ENCODE measurements at places on chromosomes 11 and 22.

- no peak for DNase-seq
Observed at GRCh38 chr11:113487622-113488021, 12.4 kb upstream of the DRD2 start.

DNA sequence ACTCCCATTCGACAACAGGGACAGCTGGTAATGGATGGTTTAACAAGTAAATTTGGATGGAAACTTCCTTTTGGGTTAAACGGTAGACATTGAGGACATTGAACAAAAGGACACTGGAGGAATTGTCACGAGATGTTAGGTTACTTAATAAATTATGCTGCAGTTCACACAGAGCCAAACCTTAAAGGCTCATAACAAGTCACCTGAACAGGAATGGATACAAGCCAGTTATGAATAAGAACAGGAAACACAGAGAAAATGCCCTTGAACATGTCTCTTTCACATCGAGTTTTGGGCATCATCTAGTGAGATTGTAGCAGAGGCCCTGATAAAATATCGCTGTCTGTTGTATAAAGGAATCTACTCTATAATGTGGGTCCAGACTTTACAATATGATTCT is 65.6 kb downstream of the CD44 start:
- no peak for DNase-seq

DNA sequence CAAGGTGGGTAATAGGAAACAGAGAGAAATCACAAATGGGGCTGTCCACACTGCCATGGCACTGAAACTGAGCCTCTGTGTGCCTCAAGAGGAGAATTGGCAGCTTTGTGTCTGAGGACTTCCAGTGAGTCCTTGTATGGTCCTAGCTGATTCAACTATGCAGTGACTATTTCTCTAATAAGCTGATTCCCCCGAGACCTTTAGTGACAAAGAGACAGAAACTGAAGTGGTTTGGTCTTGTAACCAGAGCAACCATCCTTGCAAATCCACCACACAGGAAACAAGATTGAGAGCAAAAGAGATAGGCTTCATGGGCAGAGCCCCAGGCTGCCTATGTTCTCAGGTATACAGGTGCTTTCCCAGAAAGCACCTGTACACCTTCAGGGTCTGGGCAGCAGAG is 1038.5 kb downstream of the NTM start:
- DNase-seq: no peak

DNA sequence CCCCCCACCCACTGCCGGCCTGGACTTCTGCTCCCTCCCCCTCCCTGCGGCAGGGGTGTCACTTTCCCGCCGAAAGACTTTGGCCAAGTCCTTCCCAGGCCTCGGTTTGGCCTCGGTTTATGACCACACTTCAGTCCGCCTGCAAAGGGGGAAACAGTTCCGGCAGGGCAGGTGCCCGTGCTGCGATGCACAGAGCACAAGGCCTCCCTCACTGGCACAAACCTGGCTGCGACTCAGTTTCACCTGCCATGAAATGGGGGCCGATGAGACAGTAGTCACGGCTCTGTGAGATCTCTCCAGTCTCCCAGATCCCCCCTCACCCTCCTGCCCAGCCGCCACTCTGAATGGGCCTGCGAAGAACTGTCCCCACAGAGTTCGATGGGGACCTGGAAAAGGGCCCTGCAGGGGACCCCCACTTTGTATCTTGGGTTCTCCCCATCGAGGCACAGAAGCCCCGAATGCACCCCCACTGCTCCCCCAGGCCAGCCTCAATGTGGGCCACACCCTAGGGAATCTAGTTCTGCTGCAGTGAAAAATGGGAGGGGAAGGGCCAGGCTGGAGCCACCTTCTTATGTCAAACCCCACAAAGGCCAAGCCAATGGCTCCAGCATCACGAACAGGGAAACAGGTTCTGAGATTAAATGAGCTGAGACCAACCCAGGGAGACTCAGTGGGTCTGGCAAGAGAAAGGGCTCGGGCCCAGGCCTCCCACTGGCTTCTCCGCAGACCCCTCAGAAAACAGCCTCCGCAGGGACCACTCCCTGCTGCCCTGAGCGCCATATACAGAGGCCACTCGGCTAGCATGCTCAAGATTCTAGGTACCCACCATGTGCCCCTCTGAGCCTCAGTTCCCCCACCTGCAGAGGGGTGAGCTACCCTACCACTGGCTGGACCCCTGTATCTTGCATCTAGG is 29.0 kb downstream of the ARVCF start:
- DNase-seq: no peak

DNA sequence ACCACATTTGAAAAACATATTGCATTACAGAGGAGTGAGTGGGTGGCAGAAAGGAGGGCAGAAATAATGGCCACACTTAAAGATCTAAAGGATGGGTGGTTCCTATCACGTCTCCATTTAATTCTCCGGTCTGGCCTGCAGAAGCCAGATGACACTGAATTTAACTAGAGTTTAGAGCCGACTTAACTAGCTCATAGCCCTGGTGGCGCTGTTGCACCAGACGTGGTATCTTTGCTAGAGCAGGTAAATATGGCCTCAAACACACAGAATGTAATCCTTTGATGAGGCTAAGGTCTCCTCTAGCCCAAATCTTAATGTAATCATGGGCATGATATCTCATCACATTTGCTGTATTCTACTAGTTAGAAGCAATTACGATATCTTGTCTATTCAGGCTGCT is 51.5 kb upstream of the GAL start:
- DNase-seq: no peak

DNA sequence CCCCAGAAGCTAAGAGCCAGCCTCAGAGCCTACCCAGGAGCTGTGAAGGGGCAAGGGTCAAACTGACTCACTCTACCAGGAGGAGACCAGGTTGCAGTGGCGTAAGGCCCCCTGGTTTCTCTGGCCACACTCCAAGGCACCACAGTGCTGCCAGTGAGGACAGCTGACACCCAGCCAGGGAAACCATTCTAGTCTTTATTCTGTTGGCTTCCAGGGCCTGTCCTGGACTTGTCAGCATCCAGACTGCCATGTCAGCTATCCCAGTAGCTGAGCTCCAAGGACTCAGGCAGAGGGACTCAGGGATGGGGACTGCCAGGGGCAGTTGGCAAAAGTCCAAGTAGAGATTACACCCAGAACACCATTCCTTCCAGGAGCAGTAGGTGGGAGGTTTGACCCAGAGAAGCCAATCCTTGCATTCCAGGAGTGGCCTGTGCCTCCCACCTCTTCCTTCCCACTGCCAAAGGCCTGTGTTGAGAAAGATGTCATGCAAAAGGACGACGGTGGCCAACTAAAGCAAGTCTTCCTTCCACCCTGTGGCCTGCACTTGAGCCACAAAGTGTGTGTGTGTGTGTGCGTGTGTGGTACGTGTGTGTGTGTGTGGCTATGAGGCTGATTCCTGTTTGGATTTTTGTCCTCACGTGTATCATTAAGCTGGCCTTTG is 3.6 kb upstream of the MAPK8IP1 start:
- no peak for DNase-seq

GRCh38 chr22:32951807-32952153 is 106.4 kb downstream of the SYN3 start:
- no peak for DNase-seq

DNA sequence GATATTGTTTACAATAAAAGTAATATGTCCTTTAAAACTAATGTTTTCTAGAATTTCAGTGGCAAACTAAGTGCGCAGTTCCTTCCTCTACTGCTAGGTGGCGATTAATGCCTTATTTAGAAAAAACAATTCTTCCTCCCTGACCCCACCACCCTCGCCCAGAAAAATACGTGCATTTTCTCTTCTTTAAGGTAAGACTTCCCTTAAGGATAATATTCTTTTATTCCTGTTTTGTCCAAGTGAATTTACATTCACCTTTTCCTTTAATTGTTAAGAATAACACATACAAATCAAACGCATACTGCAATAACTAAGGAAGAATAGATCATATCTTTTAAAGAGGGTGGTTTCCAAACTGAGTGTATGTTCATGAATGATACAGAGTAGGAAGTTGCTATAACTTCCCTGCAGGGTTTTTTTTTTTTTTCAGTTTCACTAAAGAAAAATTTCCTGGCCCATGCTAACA is 17.0 kb upstream of the PSMA1 start:
- DNase-seq: no peak

DNA sequence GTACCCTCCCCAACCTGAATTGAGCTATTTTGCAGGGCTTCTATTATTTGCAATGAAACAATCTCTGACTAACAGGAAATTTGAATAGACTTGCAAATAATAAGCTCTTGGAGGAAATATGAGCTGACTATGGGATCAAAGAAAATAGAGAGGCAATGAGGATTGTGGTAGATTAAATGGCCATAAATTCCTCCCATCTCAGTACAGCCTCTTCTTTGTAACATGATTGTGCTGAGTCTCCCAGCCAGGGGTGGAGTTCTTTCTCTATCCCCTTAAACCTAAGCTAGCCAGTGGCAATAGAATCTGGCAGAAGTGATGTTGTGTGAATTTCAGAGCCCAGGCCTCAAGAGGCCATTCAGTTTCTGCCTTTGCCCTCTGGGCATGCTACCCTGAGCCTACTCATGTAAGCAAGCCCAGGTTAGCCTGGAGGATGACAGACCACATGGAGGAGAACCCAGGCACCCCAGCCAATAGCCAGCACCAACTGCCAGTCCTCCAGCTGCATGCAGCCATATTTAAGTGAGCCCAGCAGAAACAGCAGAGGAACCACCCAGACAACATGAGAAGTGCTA is 86.8 kb upstream of the TP53I11 start:
- DNase-seq: no peak

- no peak for DNase-seq
Observed at GRCh38 chr11:120912504-120912903, 111.4 kb upstream of the TBCEL start.

DNA sequence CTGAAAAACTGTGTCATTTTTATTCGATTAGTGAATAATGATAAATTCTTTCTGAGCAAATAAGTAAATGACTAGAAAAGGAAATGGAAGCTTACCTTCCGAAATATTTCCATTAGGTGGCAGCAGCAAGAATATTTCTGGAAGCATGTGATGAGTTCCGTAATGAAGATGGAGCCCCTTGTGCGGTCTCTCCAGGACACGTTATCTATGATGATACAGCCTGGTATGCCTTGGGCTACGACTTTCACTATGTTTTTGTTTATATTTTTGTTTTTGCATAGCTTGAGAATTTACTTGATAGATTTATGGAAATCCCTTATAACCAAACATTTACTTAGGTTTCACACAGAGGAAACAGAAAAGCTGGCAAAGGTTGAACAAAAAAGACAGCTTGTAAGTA is 25.7 kb downstream of the CASP5 start:
- DNase-seq: no peak

DNA sequence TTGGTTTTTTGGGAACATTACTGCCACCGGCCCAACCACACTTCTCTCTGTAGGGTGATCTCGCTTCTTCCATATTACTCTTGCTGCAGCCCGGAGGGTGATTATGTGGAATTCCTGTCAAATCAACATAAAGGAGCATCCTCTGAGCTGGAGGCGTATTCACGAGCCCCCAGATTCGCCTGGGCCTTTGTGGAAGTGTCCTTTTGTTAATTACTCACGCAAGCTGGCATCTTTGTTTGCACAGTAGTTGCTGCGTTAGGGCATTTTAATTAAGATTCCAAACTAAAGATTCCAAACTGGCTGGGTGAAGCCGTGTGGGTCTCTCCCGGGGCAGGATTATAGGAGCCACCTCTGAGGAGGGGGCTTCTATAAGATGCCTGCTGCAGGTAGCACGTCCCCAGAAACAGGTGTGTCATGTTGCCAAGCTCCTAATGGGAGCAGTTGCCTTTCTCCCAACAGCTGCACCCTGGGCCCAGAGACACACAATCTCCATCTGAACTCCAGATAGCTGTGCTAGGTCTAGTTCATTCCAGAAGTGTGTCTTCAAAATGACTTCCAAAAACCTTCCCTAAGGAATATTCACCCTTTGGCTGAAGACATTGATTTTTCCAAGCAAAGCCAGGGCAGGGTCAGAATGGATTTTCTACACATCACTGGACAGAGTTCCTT is 40.9 kb downstream of the SHISAL1 start:
- DNase-seq: no peak

- no peak for DNase-seq
Observed at GRCh38 chr11:17979770-17980371, 33.0 kb downstream of the SERGEF start.

- no peak for DNase-seq
Observed at GRCh38 chr11:8040921-8041285, 40.1 kb upstream of the TUB start.

DNA sequence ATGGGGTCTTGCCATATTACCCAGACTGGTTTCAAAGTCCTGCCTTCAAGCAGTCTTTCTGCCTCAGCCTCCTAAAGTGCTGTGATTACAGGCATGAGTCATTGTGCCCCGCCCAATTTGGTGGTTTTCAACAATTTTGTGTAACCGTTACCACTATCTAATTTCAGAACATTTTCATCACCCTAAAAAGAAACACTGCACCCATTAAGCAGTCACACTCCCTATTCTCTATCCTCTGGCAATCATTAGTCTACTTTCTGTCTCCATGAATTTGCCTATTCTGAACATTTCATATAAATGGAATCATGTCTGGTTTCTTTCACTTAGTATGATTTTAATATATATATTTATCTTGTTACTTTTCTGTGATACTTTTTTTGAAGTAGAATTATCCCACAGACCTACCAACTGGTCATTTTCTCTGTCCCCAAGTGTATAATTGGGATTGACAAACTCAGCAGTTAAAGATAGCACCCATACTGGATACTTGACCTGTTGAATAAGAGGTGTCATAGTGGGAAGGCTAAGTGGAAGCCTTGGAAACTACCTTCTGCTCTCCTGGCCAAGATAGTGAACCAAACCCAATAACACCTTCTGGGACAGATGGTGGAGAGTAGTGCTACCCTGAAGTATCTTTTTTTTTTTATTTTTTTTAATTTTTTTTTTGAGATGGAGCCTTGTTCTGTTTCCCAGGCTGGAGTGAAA is 64.8 kb downstream of the STIM1 start:
- peak; percentile 32 for DNase-seq

- DNase-seq: no peak
Observed at GRCh38 chr11:24357620-24358410, 139.0 kb upstream of the LUZP2 start.

DNA sequence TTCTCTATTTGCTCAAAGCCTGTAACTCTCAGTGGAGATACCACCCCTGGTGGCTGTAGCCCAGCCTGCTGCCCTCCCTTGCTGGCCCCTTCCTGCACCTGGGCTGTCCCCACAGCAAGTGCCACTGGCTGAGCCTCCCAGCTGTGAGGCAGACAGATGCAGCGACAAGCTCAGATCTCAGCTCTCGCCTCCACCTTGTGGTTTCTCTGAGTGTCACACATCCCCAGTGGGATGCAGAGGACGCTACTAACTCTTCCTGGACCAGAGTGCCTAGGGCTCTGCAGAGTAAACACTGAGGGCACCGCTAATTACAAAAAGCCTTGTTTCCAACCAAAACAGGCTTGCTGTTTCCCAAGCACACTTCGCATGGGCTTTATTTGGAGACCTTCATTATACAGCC is 8.9 kb downstream of the YPEL1 start:
- no peak for DNase-seq

- DNase-seq: no peak
Observed at GRCh38 chr11:63406458-63406857, 36.9 kb downstream of the SLC22A9 start.

DNA sequence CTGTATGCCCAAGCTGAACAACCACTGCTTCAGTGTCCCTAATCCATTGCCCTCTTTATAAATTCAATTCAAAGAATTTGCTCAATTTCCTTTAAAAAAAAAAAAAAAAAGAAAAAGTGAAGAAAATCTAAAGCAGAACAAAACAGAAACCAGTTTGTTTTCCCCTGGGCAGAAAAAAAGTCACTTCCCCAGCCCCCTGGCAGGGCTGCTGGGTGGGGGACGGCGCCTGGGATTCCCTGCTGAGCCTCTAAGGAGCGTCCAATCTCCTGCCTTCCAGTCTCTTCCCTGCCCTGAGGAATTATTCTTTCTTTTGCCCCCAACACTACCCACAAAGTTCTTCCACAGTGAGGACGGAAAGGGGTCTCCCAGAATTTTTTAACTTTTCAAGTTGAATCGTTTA is 23.9 kb downstream of the DKK3 start:
- no peak for DNase-seq
